ENCODE measurements at places on chromosomes 13 and 19.
A peak's percentile ranks its signal among the peaks of the same experiment; 100 is the strongest.

GRCh38 chr13:39418424-39418823 lies 184.6 kb downstream of the LHFPL6 start:
- no peak for DNase-seq

GRCh38 chr13:100521851-100522617 lies 66.6 kb downstream of the GGACT start:
- no peak for DNase-seq

- DNase-seq: no peak
Measured at GRCh38 chr13:40408602-40409001, 257.8 kb downstream of the FOXO1 start.

- no peak for DNase-seq
Measured at GRCh38 chr19:2199215-2199614, 35.5 kb downstream of the DOT1L start.

DNA sequence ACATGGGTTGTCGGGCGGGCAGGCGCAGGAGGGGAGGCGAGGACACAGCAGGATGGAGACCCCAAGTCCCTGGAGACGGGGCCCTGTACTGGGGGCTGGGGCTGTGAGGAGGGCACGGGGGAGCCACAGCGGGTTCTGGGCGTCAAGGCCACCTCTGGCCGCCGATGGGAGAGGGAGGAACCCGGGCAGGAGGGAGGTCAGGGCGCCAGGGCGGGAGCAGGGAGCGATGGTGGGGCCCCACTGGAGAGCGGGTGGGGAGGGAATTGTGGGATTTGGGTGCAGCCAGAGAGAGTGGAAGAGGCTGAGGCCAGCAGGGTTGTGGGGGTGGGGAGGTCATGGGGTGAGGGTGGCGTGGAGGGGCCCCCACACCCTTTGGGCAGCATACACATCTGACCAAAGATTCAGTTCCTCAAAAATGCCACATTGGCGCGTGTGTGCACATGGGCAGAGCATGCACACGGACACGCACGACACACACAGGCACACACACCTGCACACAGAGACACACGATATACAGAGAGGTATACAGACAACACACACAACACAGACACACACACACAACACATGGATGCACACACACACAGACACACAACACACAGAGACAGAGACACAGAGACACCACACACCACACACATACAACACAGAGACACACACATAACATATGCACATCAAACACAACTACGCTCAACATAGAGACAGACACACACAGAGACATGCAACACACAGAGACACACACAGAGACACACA lies 54.9 kb downstream of the AP1M1 start:
- DNase-seq: no peak

GRCh38 chr19:36916991-36917390 lies 859 bp downstream of the ZNF568 start:
- DNase-seq: peak; percentile 3

DNA sequence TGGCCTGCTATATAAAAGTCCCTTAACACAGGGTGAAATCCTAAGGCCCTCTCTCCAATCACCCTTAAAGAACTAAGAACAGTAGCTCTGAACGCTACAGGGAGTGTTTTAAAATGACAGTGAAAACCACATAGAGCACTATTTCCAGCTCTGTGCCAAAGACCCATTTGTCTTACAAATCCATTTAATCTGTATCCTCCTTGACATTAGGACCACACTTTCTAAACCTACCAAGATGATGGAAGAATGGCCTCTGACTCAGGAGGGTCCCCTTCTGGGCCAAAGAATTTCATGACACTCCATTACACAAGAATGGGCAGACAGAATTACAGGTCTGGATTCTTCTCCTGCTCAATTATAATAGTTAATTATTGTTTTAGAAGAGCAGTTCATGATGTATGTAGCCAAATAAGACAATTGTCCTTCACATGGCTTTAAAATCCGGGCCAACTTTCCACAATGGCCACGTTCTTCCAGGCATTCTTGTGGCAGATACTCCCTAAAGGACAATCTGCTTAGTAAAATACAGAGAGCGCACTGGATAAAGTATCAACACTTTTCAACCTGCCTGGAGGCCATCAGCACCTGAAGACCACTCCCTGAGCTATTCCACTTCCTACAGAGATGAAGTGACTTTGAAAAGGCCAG lies 61.0 kb downstream of the STK24 start:
- no peak for DNase-seq

GRCh38 chr19:57688011-57688763 lies 6.4 kb downstream of the ZNF551 start:
- DNase-seq: no peak

- no peak for DNase-seq
Measured at GRCh38 chr19:30361107-30361447, 11.1 kb upstream of the ZNF536 start.

- no peak for DNase-seq
Measured at GRCh38 chr13:30165796-30166195, 141.6 kb downstream of the KATNAL1 start.

DNA sequence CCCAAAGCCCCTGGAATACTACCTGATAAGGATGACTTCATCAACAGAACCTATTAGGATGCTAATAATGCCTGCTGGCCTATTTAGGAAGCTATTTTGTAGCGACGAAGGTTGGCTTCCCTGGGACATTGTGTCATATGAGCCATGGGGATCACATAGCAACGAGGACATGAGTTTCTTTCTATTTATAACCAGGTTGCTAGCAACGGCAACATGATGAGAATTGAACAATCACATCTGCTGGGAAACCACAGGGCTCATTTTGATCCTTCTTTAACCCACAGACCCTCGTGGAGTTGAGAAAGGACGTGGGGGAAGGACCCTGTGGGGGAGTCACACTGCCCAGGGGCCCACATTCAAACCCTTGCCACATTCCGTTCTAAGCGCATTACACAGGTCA lies 172.2 kb downstream of the COL4A1 start:
- DNase-seq: no peak

DNA sequence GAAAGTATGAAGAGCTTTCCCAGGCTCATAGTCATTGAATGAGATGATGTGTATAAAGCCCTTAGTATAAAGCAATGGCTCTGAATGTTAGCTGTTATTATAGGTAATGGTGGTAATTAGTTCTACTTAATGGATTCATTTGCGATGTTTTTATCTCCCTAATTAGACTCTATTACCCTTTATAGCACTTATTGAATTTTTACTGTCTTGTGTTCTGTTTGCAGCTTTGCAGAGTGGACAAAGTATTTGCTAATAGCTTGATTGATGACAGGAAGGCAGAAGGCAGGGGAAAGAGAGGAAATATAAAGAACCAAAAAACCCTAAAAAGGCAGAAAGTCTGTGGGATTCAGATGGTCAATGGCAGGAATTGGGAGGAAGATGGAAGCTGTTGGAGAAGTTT lies 524.4 kb upstream of the SPRY2 start:
- no peak for DNase-seq

- peak; percentile 21 for DNase-seq
Measured at GRCh38 chr19:41861846-41862245, 1.8 kb downstream of the RPS19 start.

DNA sequence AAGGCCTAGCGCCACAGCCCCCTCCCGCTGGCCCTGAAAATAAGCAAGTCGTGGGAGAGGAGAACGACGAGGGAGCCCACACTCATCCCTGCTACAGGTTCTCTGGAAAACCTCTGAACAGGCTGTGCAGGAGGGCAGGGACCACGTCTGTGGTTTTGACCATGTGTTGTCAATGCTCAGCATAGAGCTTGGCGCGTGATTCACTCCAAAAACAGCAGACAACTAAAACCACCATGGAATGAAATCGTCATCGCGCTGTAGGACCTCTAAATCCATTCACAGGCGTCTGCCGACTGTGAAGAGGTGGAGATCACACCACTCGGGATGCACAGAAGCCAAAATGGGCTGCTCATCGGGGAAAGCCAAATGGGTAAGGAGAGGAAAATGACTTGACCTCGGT lies 121.3 kb downstream of the COL4A1 start:
- no peak for DNase-seq

DNA sequence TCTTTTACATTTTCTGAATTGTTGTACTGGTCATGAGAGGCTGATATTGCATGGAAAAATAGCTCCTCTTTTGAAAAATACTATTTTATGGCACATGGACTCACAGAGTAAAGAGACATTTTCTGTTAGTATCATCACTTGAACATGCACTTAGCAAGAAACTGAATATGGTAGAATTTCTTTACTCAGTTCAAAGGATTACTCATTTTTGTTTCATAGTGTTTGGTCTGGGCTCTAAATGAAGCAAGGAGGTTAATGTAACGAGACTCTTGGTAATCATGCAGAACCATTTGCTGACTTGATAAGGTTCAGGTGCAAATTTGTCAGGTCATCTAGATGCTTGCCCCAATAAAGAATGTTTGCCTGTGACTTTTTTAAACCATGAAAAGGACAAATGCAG lies 63.2 kb downstream of the GPC6 start:
- no peak for DNase-seq

DNA sequence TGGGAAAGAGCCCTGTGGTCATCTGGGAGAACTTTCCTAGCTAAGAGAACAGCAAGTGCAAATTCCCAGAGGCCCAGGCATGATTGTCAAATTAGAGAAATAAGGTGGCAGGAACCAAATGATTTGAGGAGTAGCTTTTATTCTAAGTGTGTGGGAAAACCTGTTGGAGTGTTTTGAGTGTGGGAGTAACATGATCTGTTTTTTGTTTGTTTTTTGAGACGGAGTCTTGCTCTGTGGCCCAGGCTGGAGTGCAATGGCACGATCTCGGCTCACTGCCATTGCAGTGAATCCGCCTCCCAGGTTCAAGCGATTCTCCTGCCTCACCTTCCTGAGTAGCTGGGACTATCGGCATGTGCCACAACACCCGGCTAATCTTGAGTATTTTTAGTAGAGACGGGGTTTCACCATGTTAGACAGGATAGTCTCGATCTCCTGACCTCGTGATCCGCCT lies 2.4 kb downstream of the SAE1 start:
- DNase-seq: no peak

GRCh38 chr13:51804295-51805172 lies 571 bp upstream of the DHRS12 start:
- peak; percentile 57 for DNase-seq

DNA sequence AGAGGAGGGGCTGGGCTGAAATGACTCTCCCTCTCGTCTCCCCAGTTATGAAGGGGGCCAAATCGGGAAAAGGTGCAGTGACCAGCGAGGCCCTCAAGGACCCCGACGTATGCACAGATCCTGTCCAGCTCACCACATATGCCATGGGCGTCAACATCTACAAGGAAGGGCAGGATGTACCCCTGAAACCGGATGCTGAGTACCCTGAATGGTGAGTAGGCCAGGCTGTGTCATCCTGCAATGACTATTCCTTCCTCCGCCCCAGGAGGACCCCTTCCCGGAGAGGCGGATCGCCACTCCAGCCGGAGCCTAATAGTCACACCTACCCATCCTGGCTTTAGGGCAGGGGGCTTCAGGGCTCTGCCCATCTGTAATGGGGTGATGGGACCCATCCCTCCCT lies 2.6 kb downstream of the MRPL54 start:
- DNase-seq: no peak

DNA sequence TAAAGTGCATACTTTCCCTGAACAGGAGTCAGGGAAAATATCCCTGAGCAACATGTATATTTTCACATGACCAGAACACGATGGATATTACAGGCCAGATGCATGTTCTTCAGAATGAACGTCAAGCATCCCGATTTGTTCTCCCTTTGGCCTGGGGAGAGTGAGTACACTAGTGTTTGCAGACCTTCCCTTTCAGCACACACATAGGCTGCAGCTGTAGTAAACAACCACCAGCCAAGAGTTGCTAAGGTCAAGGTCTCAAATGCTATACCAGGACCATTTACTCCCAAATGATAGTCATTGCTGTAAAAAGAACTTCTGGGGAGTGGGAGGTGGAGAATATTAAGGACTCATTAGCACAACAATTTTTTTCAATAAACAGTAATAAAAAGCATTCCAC lies 3.0 kb downstream of the KLF12 start:
- no peak for DNase-seq

GRCh38 chr13:98930151-98930591 lies 47.7 kb downstream of the DOCK9 start:
- no peak for DNase-seq

GRCh38 chr19:46984077-46985010 lies 35.3 kb upstream of the NPAS1 start:
- DNase-seq: no peak

GRCh38 chr19:43628646-43629326 lies 9.4 kb upstream of the ZNF428 start:
- no peak for DNase-seq

- peak; percentile 20 for DNase-seq
Measured at GRCh38 chr19:5137571-5138124, 168.7 kb downstream of the KDM4B start.

GRCh38 chr19:17641846-17642245 lies 46.3 kb downstream of the UNC13A start:
- DNase-seq: no peak

DNA sequence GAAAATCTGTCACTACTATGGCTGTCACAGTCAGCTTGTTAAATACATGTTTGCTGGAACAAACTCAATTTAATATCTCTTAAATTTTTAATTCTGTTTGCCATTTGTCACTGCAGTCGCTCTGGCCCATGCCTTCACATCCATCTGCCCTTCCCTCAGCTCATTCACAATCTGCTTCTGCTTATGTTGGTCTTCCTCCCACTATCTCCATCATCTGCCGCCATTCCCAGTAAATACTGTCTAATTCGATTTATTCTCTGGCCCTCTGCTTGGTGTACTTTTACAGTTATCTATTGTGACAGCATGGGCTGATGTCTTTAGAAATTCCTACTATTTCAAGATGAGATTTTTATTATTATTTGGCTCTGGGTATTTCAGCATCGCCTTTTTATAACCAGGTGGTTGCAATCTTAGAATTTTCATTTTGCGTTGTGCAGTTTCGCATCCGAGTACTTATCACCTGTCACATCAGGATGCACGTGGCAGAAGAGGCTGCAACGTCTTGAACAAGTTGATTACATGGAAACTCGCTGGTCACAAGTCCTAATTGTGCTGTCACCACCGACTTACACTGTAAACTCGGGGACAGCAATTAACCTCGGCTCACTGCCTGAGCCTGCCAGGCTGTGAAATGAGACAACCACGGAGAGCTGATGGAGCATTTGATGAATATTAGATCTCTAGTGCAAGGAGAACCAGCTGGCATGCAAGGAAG lies 158.4 kb downstream of the MYO16 start:
- no peak for DNase-seq

DNA sequence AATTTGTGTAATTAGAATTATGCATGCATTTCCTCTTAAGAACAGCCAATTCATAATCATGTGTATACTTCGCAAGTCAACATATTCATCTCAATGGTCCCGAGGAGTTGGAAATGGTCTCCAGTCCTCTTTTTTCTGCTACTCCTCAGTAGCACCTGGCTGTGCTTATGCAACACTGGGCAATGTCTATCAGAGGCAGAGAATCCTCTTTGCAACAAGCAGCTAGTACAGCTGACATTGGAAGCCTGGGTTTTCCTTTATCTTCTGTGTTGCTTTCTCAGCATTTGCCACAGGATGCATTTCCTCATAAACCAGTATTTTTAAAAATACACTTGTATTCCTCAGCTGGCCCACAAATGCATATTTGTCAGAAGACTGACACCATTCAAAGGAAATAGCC lies 405.3 kb upstream of the GPC6 start:
- no peak for DNase-seq
